SHP77 treated with DMSO at 0.1 percent for 48 hours (cell line): ENCODE measurements at places on chromosomes 1 and 21.

GRCh38 chr1:167425482-167425881 is 92.8 kb downstream of the CD247 start:
- DNase-seq = no peak

GRCh38 chr1:232327899-232328298 is 302.0 kb downstream of the SIPA1L2 start:
- DNase-seq = no peak

DNA sequence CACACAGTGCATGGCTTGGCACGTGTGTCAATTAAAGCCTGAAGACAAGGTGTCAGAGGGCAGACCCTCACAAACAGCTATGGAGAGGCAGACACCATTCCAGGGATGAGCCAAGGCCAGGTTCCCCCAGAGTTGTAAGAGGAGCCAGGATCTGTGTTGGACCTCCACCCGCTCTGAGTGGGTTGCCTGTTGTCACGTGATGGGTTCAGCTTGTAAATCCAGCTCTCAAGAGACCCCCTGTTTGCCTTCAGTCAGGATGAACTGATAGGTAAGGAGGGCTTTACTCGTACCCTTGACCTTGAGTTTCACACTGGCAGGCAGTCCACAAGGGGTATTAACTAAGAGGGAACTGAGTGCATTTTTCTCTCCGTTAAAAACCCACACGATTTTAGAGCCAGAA is 27.7 kb upstream of the KCND3 start:
- DNase-seq = no peak

DNA sequence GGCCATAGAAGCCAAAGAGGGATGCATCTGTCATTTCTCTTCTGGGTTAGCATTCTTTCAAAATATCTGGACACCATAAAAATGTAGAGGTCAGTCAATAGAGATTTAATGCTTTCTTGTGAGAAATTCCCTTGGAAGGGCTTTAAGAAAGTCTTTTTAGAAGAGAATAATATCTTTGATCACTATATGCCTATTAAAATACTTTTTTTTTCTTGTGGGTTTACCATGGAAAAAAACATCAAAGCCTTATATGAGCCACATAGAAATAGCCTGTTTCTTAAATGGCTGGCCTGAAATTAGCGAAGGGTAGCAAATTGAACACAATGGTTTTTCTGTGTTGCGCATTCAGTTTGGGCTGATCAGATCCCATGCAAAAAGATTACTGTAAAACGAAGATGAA is 36.8 kb downstream of the BACE2 start:
- DNase-seq = no peak

DNA sequence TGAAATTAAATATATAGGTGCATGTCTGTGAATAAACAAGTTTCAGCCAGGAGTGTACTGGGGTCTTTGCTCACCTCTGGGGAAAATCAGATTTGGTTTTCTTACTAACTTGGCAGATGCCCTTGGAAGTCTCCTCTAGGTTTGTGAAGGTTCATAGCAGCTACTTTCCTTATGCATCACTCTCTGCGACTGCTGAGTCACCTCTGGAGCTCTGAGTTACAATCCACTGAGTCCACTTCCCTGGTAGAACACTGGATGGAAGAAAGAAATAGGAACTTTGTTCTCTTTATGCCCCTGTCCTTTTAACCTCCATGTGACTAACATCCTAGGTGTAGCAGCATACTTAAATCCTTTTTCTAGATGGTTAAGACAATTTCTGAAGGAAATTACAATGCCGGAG is 4.4 kb upstream of the FASLG start:
- DNase-seq = no peak

- DNase-seq = no peak
Measured at GRCh38 chr1:24905979-24906720, 23.9 kb downstream of the RUNX3 start.

- no peak for DNase-seq
Measured at GRCh38 chr1:224496826-224497225, 62.2 kb upstream of the WDR26 start.

GRCh38 chr1:22626237-22627157 is 9.9 kb upstream of the C1QA start:
- DNase-seq = no peak

- no peak for DNase-seq
Measured at GRCh38 chr1:180542113-180542837, 16.5 kb upstream of the OVAAL start.

GRCh38 chr21:39927304-39927886 is 60.2 kb downstream of the PCP4 start:
- no peak for DNase-seq

DNA sequence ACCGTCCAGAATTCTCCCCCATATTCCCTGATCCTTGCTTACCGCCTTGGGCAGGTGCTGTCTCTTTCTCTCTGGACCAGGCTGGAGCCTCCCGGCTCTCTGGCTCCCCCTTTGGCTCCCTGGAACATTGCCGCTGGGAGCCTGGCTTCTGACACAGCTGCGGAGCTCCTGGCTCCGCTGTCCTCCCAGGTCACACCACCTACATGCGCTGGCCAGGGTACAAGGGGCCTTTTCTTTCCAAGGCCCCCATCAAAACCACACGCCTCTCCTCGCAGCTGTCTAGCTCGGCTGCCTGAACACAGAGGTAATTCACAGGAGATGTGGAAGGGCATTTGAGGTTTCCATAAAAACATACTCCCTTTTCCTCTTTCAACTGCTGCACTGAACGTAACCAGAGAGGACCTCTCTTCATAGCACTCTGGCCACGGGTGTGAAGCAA is 7.5 kb upstream of the ZNF648 start:
- peak; percentile 16 for DNase-seq

- no peak for DNase-seq
Measured at GRCh38 chr1:111516005-111516535, 12.6 kb upstream of the ADORA3 start.

DNA sequence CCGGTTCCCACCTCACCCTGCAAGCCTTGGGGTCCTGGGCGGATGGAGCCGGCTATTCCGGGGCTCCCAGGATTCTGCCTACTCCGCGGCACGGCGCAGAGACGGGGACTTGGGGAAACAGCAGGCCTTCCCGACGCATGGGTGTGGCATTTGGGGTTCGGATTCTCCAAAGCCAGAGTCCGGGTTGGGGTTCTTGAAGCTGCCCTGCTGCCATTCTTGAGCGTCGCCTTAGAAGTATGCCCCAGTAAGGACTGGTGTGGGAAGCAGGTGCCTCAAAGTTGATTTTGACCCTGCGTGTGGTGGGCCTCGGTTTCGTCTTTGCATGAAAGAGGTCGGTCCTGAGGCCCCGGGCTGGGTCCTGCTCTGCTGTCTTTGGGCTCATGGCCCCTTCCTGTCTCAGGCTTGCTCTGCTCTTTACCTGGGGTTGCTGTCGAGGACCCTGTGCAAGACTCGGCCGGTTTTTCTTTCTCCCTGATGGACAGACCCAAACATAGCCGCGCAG is 696 bp downstream of the GUK1 start:
- DNase-seq = no peak
